Thoracic aorta (tissue), 2 donors: ENCODE measurements at places on chromosomes 3 and 15. TPM values are rescaled to one million over a fixed set of nuclear protein-coding genes. Genes with fewer than 3 reads are reported as not detected.

DNA sequence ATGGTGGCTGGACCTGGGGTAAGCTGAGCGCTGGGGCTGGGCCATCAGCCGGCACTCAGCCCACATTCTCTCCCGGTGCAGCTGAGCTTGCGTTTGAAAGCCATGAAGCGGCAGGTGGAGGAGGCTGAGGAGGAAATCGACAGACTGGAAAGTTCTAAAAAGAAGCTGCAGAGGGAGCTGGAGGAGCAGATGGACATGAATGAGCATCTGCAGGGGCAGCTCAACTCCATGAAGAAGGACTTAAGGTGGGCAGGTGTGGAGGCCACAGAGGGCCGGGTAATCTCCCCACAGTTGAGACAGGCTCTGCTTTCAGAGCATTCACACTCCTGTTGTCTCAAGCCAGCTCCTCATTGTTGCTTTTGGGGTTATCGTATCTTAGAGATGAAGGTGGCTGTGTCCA lies 45.7 kb upstream of the MYZAP start:
- no peak for DNase-seq

DNA sequence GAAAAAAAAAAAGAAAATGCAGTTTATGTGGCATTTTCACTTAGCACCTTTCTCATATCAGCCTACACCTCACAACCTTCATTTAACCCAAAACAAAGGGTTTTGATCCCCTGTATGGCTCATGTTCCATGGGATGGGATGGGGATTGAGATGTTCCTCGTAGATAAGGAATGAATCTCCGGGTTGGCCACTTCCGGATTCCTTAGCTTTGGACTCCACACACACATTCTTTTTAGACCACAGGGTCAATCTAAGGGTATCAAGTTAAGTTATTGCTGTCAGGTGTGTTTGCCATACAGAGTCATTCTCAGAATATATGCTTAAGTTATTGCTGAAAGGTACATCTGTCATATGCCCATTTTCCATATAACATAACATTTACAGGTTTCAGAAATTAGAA lies 301.4 kb upstream of the TGFBR2 start:
- no peak for DNase-seq

- DNase-seq, result no peak
Measured at GRCh38 chr15:80557441-80558234, 137.5 kb upstream of the ABHD17C start.

DNA sequence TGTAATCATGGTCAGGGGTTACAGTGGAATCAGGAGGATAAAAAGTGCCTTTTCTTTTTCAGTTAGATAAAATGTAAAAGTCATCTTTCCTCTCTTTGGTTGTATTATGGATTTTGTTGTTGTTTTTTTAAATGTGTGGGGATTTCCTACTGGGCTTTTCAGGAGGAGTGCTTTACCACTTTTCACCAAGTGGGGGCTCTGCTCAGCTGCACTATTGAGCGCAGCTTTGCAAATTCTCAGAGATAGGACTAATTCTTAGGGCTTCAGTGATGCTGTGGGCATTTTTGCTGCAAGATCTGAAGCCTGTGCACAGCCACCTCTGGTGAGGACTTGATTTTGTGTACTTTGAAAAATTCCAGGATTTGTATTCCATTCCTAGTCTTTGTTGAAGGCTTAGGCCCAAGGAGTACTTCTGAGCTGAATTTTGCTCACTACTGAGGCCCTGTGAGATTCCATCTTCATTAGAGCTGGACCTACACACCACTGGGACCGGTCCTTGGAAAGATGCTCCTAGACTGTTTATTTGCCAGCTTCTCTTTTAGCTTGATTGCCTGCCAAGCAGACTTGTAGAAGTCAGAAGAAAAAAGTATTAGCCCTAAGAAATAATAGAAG lies 7.5 kb downstream of the GNB5 start:
- no peak for DNase-seq

GRCh38 chr15:67784090-67784781 lies 41.1 kb upstream of the SKOR1 start:
- no peak for DNase-seq

GRCh38 chr3:187916072-187916471 lies 170.8 kb upstream of the BCL6 start:
- DNase-seq, result no peak

- no peak for DNase-seq
Measured at GRCh38 chr3:2967871-2968270, 142.3 kb downstream of the IL5RA start.

DNA sequence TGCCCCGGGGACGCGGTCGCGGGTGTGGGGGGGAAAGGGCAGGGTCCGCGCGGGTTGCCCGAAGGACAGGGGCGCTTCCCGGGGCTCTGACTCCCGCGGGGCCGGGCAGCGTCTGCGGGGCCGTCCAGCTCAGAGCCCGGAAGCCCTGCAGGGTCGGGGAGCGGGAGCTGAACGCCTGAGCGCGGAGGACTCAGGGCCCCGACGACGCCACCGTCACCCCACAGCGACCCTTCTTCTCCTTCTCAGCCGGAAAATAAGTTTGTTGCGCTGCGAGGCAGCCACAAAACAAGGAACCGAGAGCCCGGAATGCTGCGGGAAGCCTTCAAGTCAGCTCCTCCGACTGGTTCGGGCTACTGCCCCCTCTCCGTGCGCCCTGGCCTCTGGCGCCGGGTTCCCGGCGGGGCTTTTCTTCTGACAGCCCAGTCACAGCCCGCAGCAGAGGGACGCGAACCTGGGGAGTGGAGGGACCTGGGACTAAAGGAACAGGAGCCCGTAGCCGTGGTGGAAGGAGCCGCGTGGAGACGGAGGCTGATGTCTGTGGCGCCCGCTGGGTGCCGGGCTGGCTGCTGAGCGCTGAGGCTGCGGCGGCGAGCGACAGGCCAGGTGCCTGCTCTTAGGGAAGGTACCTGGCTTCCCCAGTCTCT lies 484 bp downstream of the CNTN4 start:
- no peak for DNase-seq

- DNase-seq, result no peak
Measured at GRCh38 chr3:53238051-53238850, 17.6 kb downstream of the TKT start.

GRCh38 chr3:122012821-122013220 lies 9.2 kb downstream of the ILDR1 start:
- DNase-seq, result no peak

DNA sequence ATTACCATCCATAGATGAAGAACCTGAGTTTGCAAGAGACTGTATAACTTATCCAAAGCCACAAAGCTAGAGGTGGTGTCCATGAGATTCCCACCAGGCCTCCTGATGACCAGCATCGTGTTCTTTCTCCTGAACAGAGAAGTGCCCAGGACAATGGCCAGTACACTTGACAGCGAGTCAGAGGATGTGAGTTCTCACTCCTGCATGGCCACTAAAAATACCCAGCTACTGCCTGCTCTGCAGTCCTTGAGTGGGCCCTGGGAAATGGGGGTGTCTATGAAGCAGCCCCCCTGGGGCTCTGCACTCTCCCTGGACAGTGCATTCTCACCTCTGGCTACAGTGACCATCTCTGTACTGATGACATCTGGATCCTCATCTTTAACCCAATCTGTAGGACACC lies 201.2 kb downstream of the RPLP1 start:
- DNase-seq, result no peak

DNA sequence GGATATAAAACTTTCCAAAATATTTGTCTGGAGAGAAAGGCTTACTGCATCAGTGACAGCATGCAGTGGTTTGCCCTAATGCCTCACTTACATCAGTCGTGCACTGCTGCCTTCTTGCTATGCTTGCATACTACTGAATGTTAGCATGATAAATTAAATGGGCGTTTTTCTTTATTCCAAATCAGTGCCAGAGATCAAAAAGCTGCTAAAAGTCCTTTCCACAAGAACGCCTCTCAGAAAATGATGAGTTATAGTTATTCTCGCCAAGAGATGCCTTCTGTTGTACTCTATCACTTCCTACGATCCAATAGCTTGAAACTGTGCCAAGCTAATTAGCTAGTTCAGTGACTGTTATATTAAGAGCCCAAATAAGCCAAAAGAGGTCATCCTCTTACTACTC lies 345.8 kb upstream of the ROBO2 start:
- DNase-seq, result no peak

GRCh38 chr3:141444586-141445285 lies 42.1 kb upstream of the RASA2 start:
- DNase-seq, result no peak

DNA sequence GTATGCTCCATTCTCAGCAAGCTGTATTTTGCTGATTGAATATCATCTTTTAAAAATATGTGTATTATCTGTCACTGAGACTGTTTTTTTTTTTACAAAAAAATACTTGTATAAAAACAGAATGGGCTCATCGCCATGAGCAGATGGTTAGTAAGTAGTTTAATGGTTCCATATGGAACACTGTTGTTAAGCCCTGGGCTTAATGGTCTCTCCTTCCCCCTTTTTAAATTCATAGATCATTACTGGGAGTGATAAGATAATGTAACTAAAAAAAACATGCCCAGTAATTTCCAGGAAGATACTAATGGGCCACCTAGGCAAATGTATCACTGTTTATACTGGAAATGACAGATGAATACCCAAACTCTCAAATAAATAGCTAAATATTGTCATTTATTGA lies 95.3 kb upstream of the TPRG1 start:
- no peak for DNase-seq

DNA sequence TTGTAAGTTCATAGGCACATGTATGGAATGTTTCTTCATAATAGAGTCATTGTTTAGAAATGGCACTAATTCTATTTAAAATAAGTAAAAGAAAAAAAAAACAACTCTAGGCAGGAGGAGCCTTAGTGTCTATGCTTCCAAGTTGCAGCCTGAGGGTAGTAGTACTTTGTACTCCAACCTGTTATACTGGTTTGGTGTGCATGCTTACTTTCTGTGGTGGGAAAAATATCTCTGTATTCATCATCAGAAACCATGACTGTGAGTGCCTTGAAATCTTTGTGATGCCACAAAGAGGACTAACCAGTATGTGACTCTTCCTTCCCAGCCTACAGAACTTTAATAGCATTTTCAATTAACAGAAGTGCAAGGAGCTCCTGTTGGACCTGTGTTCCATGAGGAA lies 4.4 kb downstream of the NAALADL2 start:
- DNase-seq, result no peak

- DNase-seq, result no peak
Measured at GRCh38 chr15:58707397-58707796, 42.1 kb downstream of the ADAM10 start.

DNA sequence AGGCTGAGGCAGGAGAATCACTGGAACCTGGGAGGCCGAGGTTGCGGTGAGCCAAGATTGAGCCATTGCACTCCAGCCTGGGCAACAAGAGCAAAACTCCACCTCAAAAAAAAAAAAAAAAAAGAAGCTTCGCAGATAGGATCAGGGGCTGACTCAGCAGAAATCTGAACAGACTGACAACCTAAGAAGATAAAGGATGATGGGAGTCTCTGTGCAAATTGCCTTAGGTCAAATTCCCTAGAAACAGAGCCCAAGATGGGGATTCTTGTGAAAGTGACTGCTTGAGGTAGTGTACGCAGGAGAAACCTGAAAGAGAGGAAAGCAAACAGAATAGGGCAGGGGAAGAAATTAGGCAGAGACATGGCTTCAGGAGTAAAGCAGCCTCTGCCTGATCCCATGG lies 160.8 kb upstream of the LRIG1 start:
- no peak for DNase-seq

GRCh38 chr15:61069394-61070075 lies 159.6 kb downstream of the RORA start:
- no peak for DNase-seq

GRCh38 chr3:165192610-165193192 lies 3.5 kb downstream of the SLITRK3 start:
- no peak for DNase-seq

- no peak for DNase-seq
Measured at GRCh38 chr3:123011447-123011846, 16.1 kb downstream of the SEMA5B start.

DNA sequence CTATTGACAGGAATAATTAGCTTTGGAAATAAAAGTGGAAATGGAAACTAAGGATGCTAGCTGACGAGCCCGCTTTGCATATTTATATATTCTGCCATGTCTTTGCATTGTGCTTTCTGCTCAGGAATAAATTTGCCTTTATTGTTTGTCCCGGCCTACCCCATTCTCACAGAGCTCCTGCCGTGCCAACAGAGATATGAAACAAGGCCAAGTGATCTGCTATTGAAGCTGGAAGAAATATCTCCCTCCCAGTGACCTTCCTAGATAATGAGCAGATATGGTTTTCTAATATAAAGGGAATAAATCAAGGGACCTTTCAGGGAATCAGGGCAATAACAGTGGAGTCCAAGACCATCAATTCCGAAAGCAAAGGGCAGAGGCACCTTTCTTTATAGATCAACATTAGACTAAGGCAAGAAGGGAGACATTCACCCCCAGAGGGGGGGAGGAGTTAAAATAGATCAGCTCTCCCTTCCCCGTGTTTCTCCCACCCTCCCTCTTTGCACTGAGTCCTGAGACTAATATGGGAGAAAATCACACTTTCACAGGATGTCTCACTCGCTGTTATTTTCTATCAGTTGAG lies 664.6 kb downstream of the AGBL1 start:
- DNase-seq, result no peak

GRCh38 chr3:108209579-108209978 lies 12.6 kb downstream of the IFT57 start:
- DNase-seq, result no peak

- DNase-seq, result no peak
Measured at GRCh38 chr3:173793963-173794362, 396.4 kb downstream of the NLGN1 start.

DNA sequence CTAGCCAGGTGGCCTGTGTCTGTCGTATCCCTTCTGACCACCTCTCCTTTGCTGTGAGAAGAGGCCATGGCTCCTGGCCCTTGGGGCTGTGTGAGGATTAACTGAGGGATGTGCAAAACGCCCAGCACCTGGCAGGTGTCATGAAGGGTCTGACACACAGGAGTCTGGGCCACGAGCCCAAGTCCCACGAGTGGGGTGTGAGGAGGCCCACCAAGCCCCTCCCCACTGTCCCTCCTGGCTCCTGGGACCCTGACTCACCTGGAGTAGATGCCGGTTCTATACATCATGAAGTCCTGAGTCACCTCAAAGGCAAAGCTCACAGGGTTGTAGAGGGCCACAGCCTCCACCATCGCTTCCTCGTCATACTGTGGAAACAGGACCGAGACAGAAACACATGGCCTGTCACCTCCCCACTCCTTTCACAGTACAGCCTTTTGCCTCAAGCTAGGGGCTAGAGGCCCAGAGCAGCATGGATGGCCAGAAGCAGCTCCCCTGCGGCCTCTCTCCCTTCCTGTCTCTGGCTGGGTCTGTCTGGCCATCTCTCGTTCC lies 19.7 kb downstream of the CTSH start:
- no peak for DNase-seq

- no peak for DNase-seq
Measured at GRCh38 chr3:36058404-36059030, 321.8 kb upstream of the STAC start.

- no peak for DNase-seq
Measured at GRCh38 chr3:42180901-42181300, 85.1 kb downstream of the CCK start.

- DNase-seq, result no peak
Measured at GRCh38 chr3:182364323-182364722, 429.0 kb upstream of the ATP11B start.

The GOLGA6D gene
- not detected for total RNA-seq

The GCSAM gene
- total RNA-seq, result 0.49 TPM

The CEMIP gene
- 1.1 TPM for total RNA-seq

The ETV5 gene
- total RNA-seq, result 362 TPM

The SPPL2A gene
- total RNA-seq, result 500 TPM

The FBXO40 gene
- not detected for total RNA-seq

The TXNRD3 gene
- total RNA-seq, result 8.3 TPM

The CASR gene
- not detected for total RNA-seq

The SLC28A2 gene
- total RNA-seq, result not detected

The RHOV gene
- not detected for total RNA-seq

The CTXND1 gene
- total RNA-seq, result not detected

The CACNA2D3 gene
- 4.0 TPM for total RNA-seq
